ENCODE measurements at places on chromosomes 16 and 17.

DNA sequence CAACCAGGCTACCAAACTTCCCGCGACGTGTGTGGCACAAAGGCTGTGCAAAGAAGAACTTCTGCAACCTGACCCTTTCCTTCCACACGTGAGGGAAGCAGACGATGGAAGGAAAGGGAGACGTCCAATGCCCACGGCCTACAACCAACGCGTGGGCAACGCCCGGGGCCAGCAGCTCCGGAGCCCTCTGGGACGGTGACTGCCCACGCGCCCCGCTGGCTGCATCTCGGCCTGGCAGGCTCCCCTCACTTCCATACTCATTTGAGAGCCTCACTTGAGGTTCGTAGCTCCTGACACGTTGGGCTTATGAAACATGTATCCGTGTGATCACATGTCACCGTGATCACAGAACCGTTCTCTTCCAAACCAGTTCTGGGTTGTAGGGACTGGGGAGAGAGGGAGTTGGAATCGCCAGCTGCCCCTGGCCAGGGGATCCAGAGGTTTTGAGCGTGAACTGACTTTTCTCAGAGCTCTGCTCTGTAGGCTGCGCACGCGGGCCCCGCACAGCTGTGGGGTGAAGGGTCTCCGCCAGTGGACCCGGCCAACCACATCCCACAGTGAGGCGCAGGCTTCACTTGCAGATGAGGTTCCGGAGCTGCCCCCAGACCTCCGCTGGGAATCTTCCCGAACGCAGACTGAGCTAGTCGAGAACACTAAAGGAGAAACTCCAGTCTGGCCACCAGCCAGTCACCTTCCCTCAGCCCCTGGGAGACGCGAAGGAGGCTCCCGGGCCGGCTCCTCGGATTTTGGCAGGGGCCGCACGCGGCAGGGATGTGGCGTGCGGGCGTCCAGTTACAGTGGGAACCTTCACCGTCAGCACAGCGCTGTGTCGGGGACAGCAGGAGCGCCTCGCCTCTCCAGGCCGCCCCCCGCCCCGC, 1.0 kb downstream of the LMF1 start:
- DNase-seq: no peak

- DNase-seq: no peak
Measured at GRCh38 chr17:70774339-70775117, 605.2 kb downstream of the KCNJ2 start.

DNA sequence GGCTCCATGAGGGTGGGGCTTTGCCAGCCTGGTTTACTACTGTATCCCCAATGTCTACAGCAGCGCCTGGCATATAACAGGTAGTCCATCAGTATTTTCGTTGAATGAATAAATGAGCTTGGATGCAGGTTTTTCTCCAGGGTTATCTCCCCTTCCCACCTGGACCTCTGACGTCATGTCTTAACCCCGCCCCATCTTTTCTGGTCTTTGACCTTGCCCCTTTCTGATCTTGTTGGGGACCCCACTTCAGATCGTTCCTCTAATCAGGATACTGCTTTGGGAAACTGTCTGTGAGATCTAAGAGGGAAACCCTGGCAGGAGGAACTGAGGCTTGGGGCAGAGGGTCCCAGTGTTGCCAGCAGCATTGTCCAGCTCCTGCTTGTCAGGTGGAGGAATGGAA, 68.8 kb upstream of the GCSH start:
- DNase-seq: no peak

DNA sequence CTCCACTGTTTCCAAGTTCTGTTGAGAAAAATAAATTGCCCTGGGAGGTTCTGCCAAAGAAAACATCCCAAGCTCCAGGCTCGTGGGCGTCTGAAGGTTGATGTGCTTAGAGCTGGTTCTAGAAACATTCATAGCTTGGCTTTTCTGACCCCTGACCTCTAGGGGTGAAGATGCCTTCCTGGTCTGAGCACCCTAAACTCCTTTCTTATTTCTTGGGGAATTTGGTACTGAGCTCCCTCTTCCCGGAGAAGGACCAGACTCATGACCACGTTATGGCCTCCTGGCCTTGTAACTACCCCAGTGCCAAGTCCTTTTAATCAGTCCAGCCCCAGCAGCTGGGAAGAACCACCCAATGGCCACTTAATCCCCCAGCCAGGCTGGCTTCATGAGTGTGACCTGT, 66.4 kb downstream of the MYH11 start:
- DNase-seq: no peak

DNA sequence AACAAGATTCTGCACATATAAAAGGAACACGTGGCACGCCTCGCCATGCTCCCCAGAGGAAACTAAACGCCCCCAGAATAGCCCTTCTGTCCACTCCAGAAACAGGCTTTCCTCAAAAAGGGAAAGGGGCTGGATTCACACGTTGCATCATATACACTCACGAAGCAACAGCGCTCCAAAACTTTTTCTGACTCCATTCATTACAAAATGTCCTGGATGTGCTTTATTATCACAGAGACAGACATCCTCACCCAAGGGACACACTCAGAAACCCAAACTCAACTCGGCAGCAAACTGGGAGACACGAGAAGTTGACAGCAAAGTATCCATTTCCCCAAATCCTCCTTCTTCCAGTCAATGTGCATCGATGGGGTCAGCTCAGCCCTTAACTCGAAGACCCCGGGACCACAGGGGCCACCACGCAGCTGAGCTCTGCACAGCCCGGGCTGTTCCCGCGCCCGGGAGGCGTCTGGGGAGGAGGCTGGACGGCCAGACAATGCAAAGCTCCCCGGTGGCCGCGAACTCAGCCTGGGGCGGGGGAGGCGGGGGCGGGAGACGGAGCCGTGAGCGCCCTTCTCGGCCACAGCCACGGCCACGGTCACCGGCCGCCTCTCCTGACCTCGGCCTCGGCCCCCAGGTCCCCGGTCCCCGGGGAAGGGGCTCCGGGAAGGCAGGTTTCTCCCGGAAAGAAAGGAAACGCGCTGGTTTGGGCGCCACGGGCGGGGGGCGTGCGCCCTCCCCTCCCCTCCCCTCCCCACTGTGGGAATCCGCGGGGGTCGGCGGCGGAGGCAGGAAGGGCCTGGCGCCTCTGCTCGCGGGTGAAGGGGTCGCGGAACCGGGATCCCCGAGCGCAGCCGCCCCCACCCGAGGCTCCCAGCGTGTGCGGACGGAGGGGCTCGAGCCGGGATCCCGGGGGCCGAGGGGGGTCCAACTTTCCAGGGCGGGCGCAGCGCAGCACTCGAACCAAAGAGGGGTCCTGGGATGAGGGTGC, 1.2 kb downstream of the NXN start:
- DNase-seq: peak; percentile 27

GRCh38 chr17:75476752-75477489, 20.5 kb downstream of the TMEM94 start:
- no peak for DNase-seq

- no peak for DNase-seq
Measured at GRCh38 chr17:78806451-78806850, 24.4 kb upstream of the CYTH1 start.

GRCh38 chr16:87163637-87164036, 153.6 kb downstream of the C16orf95 start:
- DNase-seq: no peak

GRCh38 chr17:43021741-43022512, at the start of gene VAT1:
Gene VAT1 (minus strand): TSS chr17:43022385. CDS start chr17:43022322, 63 bp downstream.
- DNase-seq: peak; percentile 66

DNA sequence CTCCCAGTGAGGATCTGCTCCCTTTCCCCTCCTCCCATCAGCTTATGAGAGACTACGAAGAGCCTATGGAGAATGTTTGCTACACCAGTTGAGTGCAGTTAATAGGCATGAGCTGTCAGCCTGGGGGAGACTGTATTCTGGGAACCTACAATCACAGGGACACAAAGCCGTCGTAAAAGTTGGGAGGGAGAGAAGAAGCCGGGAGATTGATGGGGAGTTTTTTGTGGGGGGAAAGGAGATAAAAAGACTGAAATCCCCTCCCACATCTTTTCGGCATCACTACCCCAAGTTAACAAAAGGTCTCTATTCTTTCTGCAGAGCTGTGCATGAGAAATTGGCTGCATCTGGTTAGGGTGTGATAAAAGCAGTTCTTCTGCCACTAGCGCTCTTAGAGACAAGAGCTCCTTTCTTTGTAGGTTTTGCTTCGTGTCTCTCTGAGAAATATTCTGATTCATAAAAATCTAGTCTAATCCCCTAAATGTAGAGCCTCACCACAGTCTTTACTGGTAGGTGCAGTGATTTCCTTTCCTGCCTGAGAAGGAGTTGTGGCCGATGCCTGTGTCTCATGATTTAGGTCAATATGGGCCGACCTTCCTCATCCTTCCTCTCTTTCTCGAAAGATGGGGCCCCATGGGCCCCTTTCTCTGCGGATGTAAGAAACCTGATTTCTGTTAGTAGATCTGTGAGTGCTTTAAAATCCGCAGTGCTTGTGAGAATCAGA, 77.4 kb downstream of the BPTF start:
- DNase-seq: no peak

DNA sequence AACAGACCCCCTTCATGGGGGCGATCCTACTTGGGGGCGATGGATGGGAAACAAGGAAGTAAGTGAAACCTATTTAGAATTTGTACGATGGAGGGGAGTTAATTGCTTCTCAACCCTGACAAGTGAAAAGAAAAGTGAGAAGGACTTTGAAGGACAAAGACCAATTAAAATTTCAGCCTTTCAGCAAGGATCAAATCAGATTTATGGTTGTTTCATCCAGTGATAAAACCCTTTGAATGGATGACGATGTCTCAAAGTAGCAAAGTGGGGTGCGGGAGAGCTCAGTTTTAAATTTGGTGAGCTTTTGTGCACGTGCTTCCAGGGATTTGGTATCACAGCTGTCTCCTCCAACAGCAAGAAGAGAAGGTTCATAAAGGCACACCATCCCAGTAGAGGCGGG, 51.7 kb downstream of the CMIP start:
- no peak for DNase-seq

DNA sequence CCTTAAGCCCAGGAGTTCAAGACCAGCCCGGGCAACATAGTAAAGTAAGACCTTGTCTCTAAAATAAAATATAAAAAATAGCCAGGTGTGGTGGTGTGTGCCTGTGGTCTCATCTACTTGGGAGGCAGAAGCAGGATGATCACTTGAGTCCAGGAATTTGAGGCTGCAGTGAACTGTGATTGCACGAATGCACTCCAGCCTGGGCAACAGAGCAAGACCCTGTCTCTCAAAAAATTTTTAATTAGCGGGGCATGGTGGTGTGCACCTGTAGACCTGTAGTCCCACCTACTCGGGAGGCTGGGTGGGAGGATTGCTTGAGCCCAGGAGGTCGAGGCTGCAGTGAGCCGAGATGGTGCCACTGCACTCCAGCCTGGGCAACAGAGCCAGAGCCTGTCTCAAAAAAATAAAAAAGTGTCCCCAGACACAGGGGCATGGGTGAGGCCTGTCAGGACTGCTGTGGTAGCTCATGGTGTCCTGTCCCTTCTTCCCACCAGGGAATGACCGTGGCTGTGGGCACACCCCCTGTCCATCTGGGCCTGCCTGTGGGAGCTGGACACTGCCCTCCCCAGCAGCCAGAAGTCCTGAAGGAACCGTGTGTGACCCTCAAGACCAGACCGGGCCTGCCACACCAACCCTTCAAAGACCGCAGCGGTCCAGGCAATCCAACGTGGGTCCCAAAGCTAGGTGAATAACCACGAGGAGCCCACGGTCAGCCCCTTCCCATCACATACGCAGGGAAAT, 30.8 kb upstream of the GAA start:
- DNase-seq: no peak

GRCh38 chr16:78889346-78889745, 711.2 kb downstream of the MAF start:
- no peak for DNase-seq

DNA sequence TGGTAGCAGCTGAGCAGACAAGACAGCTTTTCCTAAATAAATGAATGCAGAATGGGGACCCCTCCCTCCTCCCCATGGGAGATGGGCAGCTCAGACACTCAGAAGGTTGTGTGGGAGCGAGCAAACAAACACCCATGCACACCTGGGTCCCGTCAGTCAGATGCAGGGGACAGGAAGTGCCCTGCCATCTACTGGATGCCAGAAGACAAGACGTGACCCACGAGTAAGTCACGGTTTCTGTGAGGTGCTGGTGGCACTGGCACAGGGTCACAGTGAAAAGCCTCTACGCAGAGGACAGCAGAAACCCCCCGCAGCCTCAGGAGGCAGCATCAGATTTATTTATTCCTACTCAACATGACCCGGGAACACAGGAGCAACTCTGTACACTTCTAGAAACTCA, 8.4 kb downstream of the HBQ1 start:
- no peak for DNase-seq

GRCh38 chr16:73214825-73215677, 167.1 kb upstream of the ZFHX3 start:
- DNase-seq: no peak

- DNase-seq: peak; percentile 65
Measured at GRCh38 chr17:19338031-19338990, 24.2 kb downstream of the B9D1 start.

- DNase-seq: no peak
Measured at GRCh38 chr16:46887524-46887854, 3.3 kb downstream of the GPT2 start.

DNA sequence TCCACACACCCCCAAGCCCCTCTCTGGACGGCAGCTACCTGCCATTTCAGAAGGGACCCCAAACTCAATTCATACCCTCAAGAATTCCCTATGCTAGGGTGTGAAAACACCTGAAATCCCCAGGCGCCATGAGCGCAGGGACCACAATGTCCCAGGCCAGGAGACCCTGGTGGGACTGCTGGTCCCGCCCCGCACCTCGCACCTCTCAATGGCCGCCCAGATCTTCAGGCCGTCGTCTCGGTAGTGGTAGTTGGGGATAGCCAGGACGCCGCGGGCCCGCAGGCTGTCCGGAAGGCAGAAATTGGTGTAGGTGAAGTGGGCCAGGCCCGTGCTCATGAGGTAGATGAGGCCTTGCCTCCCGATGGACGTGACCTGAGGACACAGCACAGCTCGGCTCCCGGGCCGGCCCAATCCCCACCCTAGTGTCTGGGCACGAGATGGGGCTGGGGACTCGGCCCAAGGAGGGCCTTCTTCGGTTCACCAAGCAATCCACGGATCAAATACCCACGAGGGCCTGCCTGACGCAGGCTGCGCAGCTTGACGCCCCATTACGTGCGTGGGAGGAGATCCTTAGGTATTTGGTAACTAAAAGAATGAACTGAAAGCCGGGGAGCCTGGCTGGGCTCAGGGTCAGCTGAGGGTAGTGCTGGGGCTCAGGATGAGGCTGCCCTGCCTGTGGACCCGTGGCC, 9.2 kb downstream of the ALOXE3 start:
- no peak for DNase-seq

- peak; percentile 25 for DNase-seq
Measured at GRCh38 chr17:56593086-56593645, 333 bp upstream of the NOG start.

Measured in activated B cell treated with CpG ODN at 0.5 μM for 24 hours (primary cell).